ENCODE measurements at places on chromosomes 2 and 18.

GRCh38 chr2:173462892-173463840, 108.5 kb downstream of the CDCA7 start:
- DNase-seq: no peak

- DNase-seq: no peak
Observed at GRCh38 chr2:105882341-105882740, 137.6 kb downstream of the NCK2 start.

DNA sequence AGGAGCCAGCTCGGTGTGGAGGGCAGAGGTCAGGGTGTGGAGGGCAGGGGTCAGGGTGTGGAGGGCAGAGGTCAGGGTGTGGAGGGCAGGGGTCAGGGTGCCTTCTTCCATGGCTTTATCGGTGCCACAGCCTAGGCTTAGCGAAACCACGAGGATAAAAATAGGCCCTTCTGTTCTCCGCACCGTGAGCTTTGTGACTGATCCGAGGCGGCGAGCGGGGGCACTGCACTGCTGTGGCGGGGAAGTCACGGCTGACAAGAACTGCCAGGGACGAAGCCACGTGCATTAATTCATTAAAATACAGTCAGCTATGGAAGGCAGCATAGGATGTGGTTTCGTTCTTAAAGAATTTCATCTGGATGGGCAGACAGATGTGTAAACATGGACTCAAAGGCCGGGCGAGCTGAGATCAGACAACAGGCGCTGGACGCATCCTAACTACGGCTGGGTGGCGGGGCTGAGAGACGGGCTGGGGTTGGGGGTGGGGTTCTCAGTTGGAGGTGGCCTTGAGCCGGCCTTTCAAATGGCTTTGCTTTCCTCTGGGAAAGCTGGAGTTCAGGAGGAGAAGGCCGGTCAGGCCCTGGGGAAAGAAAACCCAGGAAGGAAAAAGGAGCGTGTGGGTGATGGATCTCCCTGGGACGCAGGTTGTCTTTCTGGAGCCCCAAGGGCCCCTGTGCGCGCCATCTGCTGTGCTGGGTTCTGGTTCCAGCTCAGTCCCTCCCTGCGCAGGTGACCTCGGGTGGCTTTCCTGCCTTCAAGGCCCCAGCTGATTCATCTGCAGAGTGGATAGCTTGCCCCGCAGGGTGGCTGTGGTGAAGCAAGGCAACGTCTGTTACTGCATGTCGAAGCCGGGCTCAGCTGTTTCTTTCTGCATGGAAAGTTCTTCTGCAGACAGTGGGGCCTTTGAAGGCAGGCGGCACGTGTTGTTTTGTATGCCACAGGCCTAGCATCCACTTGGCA, 958 bp upstream of the ALLC start:
- no peak for DNase-seq

GRCh38 chr2:40827392-40827791, 375.5 kb upstream of the SLC8A1 start:
- no peak for DNase-seq

DNA sequence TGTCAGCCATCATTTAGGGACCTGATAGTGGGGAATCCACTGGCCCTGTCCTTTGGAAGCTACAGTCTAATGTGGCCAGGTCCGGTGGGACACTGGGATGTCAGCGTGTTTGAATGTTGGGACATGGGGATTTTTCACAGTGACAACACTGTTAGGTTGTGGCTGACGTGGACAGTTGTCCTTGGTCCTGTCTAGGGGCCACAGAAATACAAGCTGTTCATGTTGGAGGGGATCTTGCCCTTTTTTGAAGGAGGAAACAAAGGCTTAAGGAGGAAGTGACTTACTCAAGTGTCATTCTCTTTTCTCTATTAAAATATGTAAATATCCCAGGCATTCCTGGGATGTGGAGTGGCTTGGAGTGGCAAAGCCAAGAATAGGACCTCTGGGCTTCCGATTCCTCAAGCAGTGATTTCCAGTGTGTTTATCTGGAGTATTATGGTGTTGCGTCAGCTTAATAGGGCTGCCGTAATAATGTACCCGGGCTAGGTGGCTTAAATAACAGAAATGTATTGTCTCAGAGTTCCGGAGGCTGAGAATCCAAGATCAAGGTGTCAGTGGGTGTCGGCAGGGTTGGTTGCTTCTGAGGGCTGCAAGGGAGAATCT, 8.5 kb downstream of the ACOXL start:
- DNase-seq: no peak

DNA sequence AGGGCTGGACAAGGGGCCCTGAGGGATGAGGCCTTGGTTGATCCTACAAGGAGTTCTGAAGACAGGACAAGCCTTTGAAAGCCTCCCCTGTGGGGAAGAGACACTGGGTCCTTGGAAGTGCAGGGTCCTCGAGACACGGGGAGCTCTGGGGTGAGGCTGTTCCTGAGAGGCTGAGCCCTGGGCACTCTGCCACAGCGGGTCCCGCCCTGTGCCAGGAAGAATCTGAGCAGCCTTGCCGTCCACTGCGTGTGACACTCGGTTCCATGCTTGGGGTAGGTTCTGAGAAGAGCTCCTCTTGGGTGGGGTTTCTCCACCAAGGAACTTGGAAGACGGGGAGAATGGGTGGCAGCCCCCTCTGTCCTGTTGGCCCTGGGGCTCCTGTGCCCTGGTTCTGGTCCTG, 13.9 kb downstream of the SNTG2 start:
- DNase-seq: no peak

GRCh38 chr2:114717049-114717448, 274.6 kb downstream of the DPP10 start:
- no peak for DNase-seq

DNA sequence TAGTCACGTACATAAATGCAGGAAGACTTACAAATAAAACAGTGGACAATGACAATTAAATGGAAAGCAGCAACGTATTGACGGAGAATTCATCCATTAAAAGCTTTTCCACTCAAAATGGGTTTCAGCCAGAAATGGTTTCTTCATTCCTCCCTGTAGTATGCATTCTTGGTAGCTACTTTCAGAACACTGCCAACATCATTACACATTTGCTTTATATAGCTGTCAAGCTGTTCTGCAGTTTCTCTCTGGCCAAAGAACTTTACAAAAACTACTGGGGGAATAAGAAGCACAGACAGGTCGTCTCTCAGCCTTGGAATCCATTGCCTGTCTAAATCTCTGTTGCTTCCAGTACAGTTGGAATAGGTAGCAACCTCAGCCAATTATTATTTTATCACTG, 84.1 kb upstream of the NCKAP5 start:
- DNase-seq: no peak

GRCh38 chr2:238339814-238340213, 19.5 kb downstream of the TRAF3IP1 start:
- peak; percentile 34 for DNase-seq

- peak; percentile 91 for DNase-seq
Observed at GRCh38 chr2:120253021-120253882, 600 bp downstream of the RALB start.

GRCh38 chr18:55706898-55707297, 118.9 kb upstream of the TCF4 start:
- peak; percentile 59 for DNase-seq

GRCh38 chr18:48777026-48777743, 173.6 kb downstream of the SMAD7 start:
- peak; percentile 50 for DNase-seq

DNA sequence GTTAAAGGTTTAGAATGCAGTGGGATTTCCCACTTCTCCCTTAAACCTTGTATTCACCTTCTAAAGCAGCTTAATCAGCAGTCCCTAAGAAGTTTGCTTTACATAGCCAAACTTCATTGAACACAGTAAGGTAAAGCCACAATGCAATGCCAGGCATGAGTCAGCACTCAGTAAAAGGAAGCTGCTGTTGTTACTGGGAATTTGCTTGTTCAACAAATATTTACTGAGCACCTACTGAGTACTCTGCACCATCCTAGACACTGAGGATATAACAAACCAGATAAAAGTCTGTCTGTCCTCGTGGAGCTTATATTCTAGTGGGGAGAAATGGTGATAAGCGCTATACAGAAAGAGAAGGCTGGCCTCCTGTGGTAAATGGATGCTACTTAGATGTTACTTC, 162.7 kb downstream of the PKP4 start:
- peak; percentile 81 for DNase-seq

DNA sequence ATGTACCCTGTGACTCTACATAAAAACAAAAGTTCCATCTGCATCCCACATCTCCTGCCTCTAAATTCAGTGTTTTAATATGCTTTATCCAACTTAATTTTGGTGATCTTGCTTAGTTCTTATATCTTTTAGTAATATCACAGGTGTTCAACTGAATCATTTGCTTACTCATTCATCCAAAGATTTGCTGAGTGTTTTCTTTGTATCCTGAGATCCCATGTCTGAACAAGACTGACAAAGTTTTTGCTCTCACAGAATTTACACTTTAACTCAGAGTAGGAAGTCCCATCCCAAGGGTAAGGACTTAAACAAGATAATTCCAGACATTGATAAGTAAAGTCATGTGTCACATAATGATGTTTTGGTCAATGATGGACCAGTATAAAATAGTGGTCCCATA, 87.0 kb downstream of the FSIP2 start:
- DNase-seq: peak; percentile 50

DNA sequence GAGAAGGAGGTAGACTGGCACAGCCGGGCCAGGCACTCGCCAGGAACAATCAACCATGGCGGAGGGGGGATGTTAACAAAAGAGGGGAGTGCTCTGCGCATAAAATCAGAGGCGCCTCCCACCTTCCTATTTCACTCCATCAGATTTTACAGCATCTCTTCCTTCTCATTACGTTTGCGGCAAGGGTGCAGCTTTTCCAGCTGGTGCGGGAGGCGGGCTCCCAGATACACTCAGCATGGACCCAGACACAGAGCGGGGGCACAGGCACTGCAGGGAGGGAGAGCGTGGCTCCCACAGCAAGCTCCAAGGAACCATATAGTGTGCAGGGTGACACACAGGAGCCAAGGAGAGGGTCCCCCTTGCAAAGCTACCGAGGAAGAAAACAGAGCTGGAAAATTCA, 176.3 kb downstream of the EIPR1 start:
- no peak for DNase-seq

GRCh38 chr2:44967056-44967455, 25.6 kb downstream of the SIX3 start:
- no peak for DNase-seq

- DNase-seq: no peak
Observed at GRCh38 chr2:58917596-58917995, 676.5 kb upstream of the FANCL start.

GRCh38 chr2:128511731-128512378, 193.2 kb upstream of the HS6ST1 start:
- no peak for DNase-seq

GRCh38 chr18:65938592-65939372, 188.0 kb downstream of the CDH7 start:
- DNase-seq: peak; percentile 79

Measured in epithelial cell of esophagus (primary cell).